Fibroblast of skin of scalp (primary cell): ENCODE measurements at places on chromosomes 7 and 10.

- no peak for DNase-seq
Observed at GRCh38 chr10:103852189-103852711, 3.1 kb downstream of the SH3PXD2A start.

DNA sequence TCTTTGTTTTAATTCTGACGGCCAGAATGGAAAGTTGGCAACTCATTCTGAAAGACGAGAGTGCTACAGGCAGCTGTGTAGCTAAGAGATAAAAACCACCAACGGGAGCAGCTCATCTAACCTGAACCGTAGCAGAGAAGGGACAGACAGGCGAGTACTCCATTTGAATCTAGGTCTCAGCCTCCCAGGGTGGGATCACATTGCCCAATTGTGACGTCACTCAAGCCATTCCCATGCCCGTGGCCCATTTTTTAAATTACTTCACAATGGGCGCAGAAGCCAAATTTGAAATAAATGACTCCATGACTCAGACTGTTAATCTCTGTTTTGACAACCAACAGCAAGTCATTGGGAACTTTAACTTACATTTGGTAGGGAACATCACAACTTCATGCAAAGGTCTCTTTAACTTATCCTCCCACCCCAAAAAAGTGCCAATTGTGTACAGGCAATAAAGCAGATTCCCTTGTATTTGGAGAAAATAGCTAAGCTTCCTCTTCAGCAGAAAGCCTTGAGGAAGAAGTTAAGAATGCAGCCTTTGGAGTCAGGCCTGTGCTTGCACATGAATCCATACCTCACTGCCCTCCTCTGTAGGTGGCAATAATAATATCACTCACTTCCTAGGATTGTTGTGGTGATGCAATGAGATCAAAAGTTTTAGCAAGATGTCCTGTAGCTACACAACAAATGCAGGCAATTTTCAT, 93.2 kb upstream of the KIF5B start:
- DNase-seq = peak; percentile 74

GRCh38 chr10:62047228-62047892, 145.9 kb downstream of the ARID5B start:
- DNase-seq = no peak

DNA sequence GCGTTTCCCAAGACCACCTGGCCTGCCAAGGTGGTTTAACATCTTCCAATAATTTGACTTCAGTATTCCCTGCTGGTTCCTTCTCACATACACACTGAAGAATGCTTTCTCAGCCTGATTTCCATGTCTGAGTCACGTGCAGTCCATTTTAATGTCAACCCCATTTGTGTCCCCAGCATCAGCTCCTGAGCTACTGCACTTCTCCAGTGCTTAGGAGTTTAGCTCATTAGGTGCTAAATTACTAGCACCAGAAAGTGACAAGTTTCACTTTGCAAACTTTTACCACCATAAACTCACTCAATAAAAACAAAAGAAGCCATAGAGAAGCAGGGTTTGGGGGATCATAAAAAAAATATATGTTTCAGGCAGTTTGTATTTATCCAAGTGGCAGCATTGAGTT, 279.3 kb upstream of the SORCS1 start:
- DNase-seq = no peak

DNA sequence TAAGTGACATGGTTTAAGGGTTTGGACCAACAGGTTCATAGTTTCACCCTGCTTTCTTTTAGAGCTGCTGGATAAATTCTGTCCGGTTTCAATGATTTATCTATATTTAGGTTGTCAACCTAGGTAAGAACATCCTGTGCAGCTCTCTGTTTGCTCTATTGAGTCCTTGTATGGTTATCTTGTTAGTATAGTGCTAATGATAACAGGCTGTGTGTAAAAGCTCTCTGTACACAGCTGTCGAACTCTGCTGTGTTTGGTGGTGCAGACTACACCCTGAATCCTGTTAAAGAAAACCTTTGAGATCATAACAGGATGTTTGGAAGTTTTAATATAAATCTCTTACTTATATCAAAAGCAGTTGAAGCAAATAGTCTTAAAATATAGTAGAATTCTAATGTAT, 219.2 kb downstream of the SDK1 start:
- DNase-seq = no peak

- DNase-seq = peak; percentile 36
Observed at GRCh38 chr10:32190890-32191491, 134.8 kb upstream of the KIF5B start.

GRCh38 chr10:95356190-95356955, 65.6 kb upstream of the PDLIM1 start:
- no peak for DNase-seq

GRCh38 chr7:104530251-104530650, 201.8 kb downstream of the LHFPL3 start:
- DNase-seq = no peak

- peak; percentile 84 for DNase-seq
Observed at GRCh38 chr10:4512671-4513240, 313.3 kb upstream of the AKR1E2 start.

DNA sequence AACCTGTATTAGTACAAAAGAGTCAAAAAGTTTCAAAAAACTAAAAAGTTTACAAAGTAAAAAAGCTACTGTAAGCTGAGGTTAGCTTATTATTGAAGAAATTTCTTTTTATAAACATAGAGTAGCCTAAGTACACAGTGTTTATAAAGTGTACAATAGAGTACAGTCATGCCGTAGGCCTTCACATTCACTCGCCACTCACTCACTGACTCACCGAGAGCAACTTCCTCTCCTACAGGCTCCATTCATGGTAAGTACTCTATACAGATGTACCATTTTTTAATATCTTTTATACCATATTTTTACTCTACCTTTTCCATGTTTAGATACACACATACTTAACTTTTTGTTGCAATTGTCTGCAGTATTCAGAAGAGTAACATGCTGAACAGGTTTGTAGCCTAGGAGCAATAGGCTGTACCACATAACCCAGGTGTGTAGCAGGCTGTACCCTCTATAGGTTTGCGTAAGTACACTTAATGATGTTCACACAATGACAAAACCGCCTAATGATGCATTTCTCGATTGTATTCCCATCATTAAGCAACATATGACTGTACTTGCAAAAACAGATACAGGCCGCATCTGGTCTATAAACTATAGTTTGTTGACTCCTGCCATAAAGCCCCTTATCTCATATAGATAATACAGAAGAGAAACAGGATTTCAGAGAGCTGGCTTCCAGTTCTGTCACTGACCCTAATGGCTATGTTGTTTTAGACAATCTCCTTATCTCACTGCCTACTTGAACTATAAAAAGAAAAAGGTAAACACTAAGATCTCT, 438.8 kb downstream of the HTR7 start:
- peak; percentile 80 for DNase-seq

GRCh38 chr10:68900427-68901104, 549 bp upstream of the DDX50 start:
- DNase-seq = no peak

GRCh38 chr7:20267482-20267881, 50.3 kb upstream of the MACC1 start:
- DNase-seq = no peak

DNA sequence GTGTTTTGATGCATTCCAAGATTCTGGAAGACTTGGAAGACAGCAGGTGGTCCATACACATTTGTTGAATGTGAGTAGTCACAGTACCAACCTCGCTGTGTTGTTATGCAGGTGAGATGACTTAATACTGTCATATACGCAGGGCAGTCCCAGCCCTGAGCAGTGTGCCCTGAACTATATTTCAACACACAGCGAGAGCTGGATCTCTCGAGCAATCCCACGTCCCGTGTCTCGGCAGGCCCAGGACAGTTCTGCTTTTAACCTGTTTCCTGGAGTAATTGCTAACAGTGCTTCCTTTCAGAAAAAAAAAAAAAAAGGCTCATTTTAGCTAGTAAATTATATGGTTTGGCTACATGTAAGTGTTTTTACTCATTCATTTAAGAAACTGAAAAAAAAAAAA, 179.7 kb downstream of the PRKCQ start:
- no peak for DNase-seq

DNA sequence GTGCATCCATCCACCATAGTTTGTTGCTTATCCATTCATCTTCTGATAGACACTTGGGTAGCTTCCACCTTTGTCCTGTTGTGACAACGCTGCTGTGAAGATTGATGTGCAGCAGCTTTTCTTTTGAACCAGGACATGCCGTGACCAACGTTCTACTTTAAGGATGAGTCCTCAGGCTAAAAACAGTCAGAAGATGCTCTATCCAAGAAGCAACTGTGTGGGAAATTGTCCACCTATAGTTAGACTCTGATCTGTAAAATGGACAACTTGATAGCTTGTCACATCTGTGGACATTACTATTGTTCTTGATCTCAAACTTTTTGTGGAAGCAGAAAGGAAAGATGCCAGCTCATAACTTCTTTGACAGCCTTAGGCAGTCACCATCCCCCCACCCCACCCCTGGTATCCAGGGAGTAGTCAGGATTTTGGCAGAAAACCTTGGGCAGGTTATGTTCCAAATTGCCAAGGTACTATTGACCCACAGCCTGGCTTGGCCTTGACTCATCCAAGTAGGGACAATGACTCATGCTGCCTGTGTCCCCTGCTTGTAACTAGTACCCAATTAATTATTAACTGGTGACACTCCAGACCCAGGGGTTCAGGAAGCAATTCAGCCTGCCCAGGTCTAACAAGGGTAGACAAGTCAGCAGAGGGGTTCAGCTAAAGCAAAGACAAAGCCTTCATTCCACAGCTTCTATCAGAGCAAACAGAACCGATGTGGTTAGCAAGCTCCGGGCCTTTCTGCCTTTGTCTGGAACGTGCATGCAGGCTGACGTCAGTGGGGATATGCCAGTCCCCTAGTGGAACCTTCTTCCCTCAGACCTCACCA, 99.6 kb upstream of the ANLN start:
- no peak for DNase-seq

GRCh38 chr7:144497282-144497681, 93.8 kb upstream of the NOBOX start:
- DNase-seq = no peak
